ENCODE measurements at places on chromosomes 2 and 18. TPM values are rescaled to one million over a fixed set of nuclear protein-coding genes. Genes with fewer than 3 reads are reported as not detected.

DNA sequence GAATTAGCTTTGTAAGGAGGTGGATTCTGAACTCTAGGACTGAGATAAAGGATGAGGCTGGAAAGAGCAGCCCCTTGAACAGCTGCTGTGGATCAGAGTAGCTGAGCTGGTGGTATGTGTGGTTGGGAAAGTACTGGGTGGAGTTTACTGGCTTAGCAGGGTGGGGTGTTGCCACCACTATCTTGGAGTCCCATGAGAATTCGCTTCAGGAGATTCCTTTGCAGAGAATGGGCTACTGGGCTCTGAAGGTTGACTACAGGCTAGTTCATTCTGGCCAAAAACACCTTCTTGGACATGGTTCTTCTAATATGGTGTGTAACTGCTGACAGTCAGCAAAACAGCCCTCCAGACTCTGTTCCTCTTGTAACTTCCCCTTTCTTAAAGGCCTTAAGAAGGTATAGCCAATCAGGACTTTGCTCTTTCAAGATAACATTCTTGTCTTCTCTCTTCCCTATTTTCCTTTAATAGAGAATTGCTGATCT, 52.7 kb downstream of the TET3 start:
- no peak for DNase-seq

- no peak for DNase-seq
These were observed at the start of gene TFCP2L1 for GRCh38 chr2:121284463-121285449. TSS of gene TFCP2L1 (minus strand) at chr2:121285202. CDS start at chr2:121285109, 93 bp downstream.

The RAB6D gene
- total RNA-seq: not detected

GRCh38 chr2:88329815-88330603, 122.5 kb downstream of the FOXI3 start:
- DNase-seq: no peak

The ASB18 gene
- total RNA-seq: not detected

GRCh38 chr18:58766946-58767345, 95.7 kb downstream of the MALT1 start:
- DNase-seq: no peak

The CHRNA1 gene
- total RNA-seq: not detected

The FAM237A gene
- not detected for total RNA-seq

The RAMP1 gene
- total RNA-seq: 0.64 TPM

The RBM44 gene
- 0.42 TPM for total RNA-seq

- DNase-seq: no peak
These were observed 45.1 kb upstream of the RAB27B start for GRCh38 chr18:54783139-54783538.

DNA sequence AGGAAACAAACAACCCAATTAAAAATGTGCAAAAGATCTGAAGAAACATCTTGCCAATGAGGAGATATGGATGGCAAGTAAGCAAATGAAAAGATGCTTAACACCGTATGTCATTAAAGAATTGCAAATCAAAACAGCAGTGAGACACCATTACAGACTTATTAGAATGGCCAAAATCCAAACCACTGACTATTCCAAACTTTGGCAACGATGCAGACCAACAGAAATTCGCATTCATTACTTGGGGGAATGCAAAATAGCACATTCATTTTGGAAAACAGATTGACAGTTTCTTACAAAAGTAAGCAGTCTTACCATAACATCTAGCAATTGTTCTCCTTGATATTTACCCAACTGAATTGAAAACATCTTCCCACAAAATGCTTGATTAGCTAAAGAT, 1118.7 kb downstream of the SUCLG1 start:
- no peak for DNase-seq

DNA sequence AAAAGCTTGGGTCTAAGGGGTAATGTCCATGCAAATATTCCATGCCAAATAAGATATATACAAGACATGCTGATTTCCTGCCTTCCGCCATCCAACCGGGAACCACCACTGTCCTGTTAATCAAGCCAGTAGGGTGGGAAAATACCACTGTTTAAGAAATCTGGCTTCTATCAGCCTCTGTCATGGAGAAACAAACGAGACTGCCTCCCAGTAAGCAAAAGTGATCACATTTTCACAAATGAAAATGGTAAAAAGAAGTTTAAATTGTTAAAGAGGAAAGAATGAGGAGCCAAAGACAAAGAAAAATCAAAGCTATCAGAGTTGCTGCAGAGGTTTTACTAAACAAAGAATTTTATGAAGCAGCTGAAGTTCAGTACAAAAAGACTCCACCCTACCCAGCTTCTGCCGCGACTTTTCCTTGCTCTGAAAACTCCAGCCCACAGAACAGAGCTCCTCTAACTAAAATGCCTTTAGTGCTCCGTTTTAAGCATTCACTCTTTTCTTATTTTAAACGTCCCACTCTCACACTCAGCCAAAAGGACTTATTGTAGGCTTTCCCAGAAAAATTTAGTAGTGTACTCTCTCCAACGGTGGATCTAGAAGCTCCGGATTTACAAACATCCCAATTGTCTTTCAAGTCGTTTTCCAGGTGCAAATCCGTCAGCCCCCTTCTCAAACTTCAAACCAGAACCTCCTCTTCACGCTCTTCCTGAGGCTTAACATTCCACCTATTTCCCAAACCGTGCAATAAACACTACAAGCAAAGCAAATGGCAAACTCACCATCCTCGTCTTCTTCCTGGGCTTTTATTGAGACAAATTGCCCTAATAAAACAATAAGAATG, 613 bp downstream of the COL5A2 start:
- DNase-seq: no peak

The UCN gene
- total RNA-seq: 2.6 TPM

GRCh38 chr18:3903337-3903736, 453.4 kb downstream of the TGIF1 start:
- no peak for DNase-seq

DNA sequence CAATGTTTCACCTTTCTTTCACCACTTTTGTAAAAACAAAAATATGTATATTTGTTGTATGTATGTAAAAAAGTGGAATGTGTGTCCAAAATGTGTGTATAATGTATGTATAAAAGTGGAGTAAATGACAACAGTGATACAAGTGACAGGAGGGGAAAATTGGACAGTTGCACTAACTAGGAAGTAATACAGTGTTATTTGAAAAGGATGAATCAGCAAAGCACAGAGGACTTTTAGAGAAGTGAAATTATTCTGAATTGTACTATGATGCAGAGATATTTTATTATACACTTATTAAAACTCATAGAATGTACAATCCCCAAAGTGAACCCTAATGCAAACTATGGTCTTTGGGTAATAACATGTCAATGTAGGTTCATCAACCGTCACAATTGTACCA, 331.3 kb upstream of the CNTNAP5 start:
- DNase-seq: no peak

DNA sequence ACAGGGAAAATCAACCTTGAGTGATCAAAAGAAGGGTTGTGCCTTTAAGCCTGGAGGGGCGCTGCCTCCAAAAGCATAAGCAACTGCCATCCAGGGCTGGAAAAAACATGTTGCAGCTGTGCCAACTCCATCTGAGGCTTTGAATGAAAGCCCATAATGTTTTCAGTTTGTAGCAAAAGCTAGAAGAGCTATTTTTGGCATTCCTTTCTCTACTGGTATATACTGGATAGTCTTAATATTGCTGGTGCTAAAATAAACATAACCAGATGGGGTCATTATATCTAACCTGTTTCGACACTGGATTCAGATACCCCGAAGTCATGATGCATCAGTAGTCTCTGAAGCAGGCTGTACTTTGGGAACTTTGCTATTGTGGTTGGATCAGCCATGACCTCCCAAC, 25.1 kb downstream of the ANXA4 start:
- no peak for DNase-seq

DNA sequence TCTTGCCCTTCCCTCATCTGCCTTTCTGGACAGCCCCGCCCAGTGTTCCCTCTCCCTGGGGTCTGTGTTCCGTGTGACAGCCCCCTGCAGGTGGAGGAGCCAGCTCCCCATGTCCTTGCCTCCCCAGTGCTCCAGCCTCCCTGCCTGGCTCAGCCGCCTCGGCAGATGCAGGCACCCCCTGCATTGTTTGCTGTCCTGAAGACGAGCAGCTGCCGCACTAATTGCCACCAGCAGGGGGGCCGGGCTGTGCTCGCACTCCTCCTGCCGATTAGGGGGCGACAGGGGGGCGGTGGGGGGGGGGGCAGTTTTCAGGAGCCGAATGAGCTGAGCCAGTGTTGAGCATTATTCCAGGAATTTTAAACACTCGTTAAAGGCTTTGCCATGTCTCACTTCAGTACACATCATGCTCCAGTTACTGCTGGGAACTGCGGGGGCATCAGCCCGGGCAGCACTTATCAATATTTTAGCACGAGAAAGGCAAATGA, 23.3 kb downstream of the SIX3 start:
- no peak for DNase-seq

The CTAGE1 gene
- total RNA-seq: not detected
